ENCODE measurements at places on chromosomes 12 and 14.
A peak's percentile ranks its signal among the peaks of the same experiment; 100 is the strongest.

- DNase-seq, result peak; percentile 32
Observed at GRCh38 chr14:37594971-37595808, at the start of the genes FOXA1 and TTC6. Gene FOXA1 (minus strand): TSS chr14:37595249. CDS start chr14:37594972, 277 bp downstream. Gene TTC6 (plus strand): TSS chr14:37595629. CDS start chr14:37622065, 26,436 bp downstream.

DNA sequence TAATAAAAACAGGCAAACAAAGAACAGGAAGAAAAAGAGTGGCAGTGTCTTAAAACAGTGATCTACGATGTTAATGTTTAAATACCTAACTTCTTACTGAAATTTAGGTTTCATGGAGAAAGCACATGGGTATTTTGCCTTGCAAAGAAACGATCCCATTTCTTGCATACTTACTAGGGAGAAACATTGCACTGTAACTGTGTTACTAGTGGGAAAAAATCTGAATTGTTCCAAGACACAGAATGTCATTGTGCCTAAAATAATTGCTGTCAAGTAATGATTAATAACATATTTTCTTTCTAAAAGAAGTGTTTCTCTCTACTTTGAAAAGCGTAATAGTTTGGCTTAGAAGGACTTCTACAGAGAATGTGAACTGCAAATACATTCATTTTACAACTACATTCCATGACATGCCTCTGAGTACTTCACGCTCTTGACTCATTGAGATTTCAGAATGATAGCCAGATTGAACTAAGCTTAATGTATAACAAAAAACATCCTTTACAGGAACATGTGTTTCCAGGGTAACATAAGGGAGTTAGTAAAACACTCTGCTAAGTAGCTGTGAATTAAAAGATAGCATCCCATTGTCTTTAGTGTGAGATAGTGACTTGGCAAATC lies 256.2 kb upstream of the CPNE8 start:
- no peak for DNase-seq

- DNase-seq, result no peak
Observed at GRCh38 chr12:92438641-92439419, 264.0 kb upstream of the PLEKHG7 start.

GRCh38 chr12:99745895-99746294 lies 98.3 kb downstream of the GARIN6 start:
- no peak for DNase-seq

DNA sequence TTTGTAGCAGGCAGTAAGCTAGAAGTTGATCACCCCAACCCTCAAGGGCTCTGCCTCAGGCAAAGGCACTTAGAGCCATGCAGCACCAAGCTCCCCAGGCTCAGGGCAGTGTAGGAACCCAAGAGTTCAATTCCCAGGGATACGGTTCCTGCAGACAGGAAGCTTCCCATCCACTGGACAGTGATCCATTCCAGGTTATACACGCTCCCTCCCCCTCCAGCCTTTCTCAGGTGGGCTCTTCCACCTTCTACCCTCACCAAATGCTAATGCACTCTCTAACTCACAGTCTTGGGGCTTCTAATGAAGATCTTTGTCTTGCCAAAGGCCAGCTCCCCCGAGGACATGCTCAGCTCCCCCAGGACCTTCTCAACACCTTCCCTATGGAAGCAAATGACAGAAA lies 12.7 kb downstream of the MYO1A start:
- DNase-seq, result no peak

GRCh38 chr12:108752387-108752786 lies 21.1 kb upstream of the CORO1C start:
- no peak for DNase-seq

GRCh38 chr12:100901266-100901665 lies 106.7 kb downstream of the ANO4 start:
- no peak for DNase-seq

GRCh38 chr12:116241157-116241759 lies 36.2 kb downstream of the MED13L start:
- DNase-seq, result no peak

Measured in BE2C (cell line).